ENCODE measurements at places on chromosomes 2 and 18.

GRCh38 chr2:241271706-241272302, 43.7 kb downstream of the HDLBP start:
- peak; percentile 94 for DNase-seq

DNA sequence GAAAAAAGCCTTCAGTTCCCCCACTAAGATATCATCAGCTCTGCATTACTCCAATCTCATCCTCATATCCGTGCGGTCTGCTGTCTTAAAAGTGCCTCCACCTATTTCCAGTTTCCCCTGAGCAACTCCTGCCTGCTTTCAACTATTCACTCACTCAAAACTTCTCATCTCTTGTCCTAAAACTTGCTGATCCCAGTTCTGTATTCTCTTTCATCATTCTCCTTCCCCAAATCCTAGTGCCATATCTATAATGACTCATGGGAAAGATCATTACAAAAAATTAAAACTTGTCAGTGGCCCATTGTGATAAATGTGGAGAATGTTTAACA, 20.0 kb downstream of the ACVR1 start:
- DNase-seq: peak; percentile 32

DNA sequence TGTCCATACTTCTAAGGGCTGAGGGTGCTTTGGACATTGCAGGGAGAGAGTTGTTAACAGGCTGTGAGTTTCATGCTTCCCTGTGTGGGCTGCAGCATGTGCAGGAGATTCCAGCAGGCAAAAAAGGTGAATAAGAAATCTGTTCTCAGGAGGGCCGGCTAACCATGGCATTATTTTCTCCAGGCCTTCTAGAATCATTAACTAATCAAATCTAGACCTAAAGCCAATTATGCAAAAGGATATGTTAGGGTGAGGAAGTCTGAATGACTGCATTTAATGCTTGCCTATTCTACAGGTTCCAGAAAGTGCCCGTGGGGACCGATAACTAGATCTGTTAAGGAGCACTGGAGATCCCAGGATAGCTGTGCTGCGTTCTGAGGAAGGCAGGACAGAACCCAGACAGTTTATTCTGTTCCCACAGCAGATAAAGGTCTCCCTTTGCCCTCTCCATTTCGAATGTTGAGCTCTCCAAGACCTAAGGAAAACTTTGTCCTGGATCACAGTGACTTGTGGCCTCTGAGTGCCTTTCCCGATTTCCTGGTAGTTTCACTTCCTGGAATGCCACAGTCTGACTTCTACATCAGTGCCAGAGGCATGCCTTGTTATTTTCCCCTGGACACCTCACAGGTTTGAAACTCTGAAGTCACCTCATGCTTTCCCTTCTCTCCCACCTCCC, 50.0 kb upstream of the ZFP36L2 start:
- DNase-seq: no peak

- peak; percentile 82 for DNase-seq
These were observed 1.8 kb upstream of the KLHL41 start for GRCh38 chr2:169507698-169508097.

DNA sequence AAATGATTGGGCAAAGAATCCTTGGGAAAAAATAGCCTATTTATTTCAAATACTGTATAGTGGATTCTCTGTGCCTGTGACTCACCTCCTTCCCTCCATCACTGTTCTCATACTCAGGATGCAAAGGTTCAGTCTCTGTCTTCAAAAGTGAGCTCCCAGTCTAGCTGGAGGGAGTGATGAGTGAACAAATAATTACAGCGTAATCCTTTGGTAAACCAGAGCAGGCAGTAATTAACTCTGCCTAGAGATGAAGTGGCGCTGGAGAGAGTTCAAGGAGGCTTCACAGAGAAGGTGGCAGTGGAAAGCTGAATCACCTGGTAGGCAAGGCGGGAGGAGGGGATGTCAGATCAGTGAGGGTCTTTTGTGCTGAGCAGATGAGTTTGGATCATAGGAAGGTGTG, 6.5 kb downstream of the DGUOK start:
- no peak for DNase-seq

Data from suppressor macrophage (primary cell).